Activated CD8-positive, alpha-beta memory T cell treated with anti-CD3 and anti-CD28 coated beads for 1 hour (primary cell): ENCODE measurements at places on chromosomes 2 and 18.

DNA sequence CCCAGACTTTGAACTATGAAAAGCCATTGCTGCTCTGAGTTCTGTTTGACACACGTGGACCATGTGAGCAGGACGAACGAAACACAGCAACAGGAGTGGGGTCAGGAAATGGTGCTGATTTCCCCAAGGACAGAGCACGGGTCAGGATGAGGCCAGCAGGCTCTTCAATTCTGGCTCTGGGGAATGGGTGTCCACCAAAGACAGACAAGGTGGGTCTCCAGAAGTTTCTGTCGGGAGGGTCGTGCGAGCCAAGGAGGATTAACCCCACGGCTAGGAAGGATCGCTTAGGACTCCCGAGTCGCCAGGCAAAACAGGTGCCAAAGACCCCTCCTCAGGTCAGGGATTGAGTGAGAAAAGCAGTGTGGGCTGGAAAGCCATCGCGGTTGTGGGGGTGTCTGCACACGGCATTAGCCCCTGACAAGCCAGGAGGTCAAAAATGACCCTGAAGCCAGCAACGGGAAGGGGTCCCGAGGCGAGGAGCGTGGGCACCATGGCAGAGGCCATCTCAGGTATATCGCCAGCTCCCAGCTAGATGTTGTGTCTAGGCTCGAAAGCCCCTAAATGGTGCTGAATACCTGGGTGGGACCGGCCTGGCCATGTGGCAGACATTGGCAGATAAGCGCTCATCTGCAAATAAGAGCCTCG lies 213.9 kb upstream of the SALL3 start:
- DNase-seq = no peak

- peak; percentile 31 for DNase-seq
Measured at GRCh38 chr2:135820003-135820618, 16.9 kb downstream of the LCT start.

GRCh38 chr2:119755906-119756305 lies 3.8 kb upstream of the PTPN4 start:
- DNase-seq = no peak

DNA sequence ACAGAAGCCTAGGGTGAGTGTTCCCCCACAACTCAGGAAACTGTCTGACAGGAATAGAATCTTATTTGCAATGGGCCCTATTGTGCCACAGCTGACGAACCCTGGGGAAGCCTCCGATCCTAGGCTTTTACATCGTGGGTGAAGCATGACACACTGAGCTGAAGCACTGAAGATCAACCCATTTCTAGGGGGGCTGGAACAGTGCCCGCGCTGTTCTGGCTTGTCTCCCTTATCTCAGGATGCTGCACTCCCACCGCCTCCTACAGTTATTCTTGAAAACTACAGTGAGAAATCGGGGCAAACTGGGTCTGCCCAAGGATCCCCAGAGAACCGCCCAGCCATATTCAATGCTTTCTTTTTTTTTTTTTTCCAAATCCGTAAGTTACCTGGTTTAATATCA lies 41.1 kb downstream of the NETO1 start:
- DNase-seq = no peak

GRCh38 chr18:74604774-74605173 lies 7.1 kb downstream of the ZNF407 start:
- no peak for DNase-seq

- no peak for DNase-seq
Measured at GRCh38 chr2:46653539-46653938, 174.2 kb downstream of the TMEM247 start.

DNA sequence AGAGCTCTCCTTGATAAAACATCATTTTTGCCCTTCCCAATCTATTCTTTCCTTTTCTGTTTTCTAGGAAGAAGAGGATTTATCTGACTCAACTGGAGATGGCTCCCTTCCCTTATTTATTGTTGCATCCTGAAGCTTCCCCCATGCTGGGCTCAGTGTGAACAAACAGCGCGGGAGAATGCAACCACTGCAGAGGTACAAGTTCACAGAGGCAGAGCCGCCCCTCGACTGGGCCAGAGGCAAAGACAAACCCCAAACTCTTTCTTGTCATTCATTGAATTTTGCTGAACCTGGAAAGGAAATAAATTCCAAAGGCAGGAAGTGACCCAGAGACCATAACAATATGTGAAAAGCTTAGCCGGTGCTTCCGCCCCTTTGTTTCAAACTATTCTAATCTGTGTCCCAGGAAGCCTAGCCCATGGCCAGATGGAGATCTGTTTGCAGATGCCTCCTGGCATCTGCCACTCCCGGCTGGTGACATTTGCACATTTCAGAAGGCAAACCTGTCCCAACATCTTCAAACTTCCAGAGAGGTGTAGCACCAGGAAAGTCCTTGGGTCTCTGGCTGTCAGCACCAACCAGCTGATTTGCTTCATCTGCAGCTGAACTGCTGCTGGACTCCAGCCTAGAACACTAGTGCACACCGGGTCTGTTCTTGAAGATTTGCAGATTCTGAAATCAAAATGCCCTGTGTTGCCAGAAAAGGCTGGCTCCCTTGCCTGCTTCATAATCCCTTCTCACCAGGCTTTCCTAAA lies 79.4 kb upstream of the MAP4K3 start:
- DNase-seq = no peak

GRCh38 chr2:192546565-192546964 lies 351.8 kb upstream of the TMEFF2 start:
- no peak for DNase-seq

- no peak for DNase-seq
Measured at GRCh38 chr2:119028327-119029174, 86.6 kb downstream of the MARCO start.

DNA sequence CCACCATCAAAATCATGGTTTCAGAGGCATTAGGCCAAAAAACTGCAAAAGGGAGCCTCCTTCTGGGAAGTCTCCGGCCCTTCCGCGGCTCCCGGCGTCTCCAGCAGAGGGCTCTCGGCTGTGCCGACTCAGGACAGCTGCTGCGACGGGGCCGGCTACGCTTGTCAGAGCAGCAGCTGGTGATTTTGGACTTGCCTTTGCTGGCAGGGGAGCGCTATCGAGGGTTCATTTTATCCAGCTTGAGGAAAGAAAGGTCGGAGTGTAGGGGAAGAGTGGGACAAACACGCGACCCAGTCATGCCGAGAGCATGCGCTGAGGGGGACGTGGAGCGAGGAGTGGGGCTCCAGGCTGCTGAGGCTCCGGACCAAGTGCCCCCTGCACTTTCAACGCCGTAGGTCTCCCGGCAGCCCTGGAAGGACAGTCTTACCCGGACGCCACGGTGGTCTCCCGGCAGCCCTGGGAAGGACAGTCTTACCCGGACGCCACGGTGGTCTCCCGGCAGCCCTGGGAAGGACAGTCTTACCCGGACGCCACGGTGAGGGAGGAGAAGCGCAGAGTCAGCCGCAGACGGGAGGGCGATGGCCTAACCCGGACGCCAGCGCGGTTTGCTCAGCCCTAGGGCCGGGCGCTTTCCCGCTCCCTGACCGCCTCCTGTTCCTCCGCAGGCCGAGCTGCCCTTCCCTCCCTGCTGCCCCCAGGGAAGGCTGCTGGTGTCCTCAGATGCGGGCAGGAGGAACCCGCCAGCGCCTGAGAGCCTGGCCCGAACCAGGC lies 21.7 kb downstream of the DDX18 start:
- peak; percentile 36 for DNase-seq

DNA sequence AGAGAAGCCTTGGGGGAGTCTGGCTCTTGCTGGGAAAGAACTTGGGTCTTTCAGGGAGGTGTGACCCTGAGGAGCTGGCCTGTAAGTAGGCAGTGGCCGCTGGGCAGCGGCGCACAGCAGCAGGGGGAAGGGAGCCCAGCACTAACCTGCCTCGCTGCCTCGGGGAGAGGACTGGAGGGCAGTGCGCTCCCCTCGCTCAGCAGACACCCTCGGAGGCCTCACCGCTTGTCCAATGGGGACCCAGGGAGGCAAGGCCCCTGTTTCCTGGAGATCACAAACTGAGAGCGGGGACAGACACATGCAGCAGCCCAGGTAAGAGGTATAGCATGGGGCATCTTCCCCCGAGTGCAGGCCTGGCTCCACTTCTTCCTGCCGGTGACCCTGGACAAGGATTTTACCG lies 3.3 kb downstream of the DNMT3A start:
- DNase-seq = no peak

DNA sequence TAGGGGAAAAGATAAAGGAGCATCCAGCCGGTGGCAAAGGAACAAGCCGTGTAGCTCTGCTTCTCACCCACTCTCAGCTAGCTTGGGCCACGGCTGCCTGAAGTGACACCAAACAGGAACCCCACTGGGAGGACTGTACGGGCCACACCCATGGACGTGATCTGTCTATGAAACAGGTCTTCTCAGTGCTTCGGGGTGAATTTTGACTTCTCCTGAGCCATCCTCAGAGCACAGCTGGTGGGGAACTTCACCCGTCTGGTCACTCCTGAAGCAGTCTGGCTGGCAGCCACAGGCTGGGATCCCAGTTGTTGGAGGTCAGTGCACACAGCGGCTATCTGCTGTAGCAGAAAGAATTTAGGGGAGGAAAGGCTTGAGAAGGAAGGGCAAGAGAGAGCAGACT lies 223.8 kb downstream of the FAM210A start:
- DNase-seq = no peak

GRCh38 chr2:112542984-112543661 lies 858 bp downstream of the POLR1B start:
- DNase-seq = no peak

- DNase-seq = no peak
Measured at GRCh38 chr2:40230707-40231432, 221.0 kb downstream of the SLC8A1 start.

GRCh38 chr2:227884511-227884947 lies 13.1 kb downstream of the DAW1 start:
- DNase-seq = no peak

GRCh38 chr2:119823734-119824334 lies 64.1 kb downstream of the PTPN4 start:
- DNase-seq = no peak

DNA sequence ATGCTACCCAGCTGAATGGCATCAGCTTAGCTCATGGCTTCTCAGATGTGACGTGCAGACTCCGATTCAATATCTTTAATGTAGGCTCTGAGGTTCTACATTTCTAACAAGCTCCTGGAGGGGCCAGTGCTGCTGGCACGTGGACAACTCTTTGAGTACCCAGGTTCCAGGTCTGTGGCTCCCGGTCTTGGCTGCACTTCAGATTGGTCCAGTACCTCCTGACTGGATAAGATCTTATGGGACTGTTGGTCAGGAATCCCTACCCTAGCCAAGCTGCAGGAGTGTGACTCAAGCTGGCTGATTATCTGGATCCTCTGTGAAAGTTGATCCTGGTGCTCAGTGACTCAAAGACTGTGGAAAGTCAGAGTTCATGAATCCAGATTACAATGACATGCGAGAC lies 222.1 kb downstream of the ANKRD30B start:
- no peak for DNase-seq

- no peak for DNase-seq
Measured at GRCh38 chr2:230929381-230930148, 4.5 kb upstream of the GPR55 start.

GRCh38 chr2:41495050-41495449 lies 552.8 kb upstream of the PKDCC start:
- DNase-seq = no peak

DNA sequence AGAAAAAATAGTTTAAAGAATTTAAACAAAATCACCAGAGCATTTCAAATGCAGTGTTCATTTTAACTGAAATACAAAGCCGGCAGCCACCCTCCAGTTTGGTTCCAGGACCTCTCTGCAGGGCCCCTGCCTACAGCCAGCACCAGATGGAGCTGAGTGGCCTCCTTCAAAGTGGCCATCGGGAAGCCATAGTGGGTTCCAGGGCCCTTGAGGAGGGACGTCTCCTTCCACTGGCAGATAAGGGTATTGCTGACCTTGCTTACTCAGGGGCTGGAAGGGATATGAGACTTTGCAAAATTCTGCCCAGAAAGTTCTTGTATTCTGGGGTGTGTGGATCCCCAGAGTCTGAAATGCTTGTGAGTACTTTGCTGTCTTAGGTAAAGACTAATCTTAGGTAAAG lies 205.2 kb upstream of the APCDD1 start:
- no peak for DNase-seq

- DNase-seq = no peak
Measured at GRCh38 chr2:108612514-108613183, 78.4 kb downstream of the LIMS1 start.

DNA sequence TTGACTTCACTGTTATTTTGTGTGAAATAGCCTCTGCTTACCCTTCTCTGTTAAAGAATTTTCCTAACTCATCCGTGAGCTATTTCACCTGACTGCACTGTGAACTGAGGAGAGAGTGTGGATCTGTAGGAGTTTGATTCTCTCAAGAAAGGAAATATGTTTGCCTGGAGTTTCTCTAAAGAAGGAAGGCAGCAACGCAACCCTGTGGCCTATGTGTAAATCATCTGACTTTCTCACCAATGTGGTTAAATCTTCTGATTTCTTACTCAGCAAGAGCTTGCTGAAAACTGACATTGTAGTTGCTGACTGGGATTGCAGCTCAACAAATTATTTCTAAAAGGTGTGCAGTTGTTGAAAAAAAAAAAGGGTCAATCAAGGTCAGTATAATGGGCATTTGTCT lies 153.9 kb upstream of the PELI1 start:
- no peak for DNase-seq

GRCh38 chr2:175126661-175127060 lies 41.3 kb downstream of the ATF2 start:
- DNase-seq = no peak

DNA sequence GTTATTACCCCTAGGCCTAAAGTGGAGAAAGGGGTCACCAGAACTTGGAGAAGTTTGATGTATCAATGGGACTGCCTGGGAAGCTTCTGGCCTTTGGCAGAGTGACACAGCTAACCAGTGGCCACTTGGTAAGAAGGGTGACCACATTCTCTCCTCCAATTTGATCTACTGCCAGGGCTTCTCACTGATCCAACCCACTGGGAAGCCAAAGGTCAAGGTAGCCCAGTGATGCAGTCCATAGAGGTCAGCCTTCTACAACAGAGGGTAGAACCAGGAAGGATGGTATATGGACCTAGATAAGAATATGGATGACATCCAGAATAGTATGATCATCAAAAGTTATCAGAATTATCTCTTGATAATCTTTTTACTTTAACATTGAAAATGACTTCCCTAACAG lies 493.6 kb downstream of the NYAP2 start:
- no peak for DNase-seq

DNA sequence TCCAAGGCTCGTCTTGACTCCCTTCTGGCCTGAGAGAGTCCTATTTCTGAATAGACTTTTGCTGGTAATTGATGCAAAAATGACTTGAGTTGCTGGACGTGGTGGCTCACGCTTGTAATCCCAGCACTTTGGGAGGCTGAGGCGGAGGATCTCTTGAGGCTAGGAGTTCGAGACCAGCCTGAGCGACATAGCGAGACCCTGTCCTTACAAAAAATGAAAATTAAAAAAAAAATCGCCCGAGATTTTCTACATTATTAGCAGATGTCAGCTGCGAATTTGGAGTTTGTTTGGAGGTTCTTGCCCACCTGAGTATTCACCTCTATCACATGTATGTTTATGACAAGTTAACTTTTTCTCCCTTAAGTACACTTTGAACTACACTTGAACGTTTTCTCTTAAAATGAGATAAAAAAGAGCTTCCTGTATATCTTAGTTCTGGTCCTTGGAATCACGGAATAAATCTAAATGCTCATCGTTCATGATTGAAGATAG lies 471 bp upstream of the C2orf42 start:
- no peak for DNase-seq

GRCh38 chr2:138640921-138641676 lies 139.1 kb downstream of the NXPH2 start:
- no peak for DNase-seq

- no peak for DNase-seq
Measured at GRCh38 chr2:189128970-189129369, 50.6 kb downstream of the COL5A2 start.
